ENCODE measurements at places on chromosomes 7 and 10.

DNA sequence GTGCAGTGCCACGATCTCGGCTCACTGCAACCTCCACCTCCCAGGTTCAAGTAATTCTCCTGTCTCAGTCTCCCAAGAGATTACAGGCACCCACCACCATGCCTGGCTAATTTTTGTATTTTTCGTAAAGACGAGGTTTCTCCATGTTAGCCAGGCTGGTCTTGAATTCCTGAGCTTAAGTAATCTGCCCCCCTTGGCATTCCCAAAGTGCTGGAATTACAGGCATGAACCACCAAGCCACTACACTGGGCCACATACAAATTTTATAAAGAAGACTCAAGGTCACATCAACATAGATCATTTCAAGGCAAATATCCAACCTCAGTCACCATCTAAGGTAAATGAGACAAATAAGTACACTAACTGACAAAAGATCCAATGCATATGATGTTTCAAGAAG, 32.1 kb downstream of the IGF2BP3 start:
- DNase-seq: no peak

GRCh38 chr10:12513775-12514673, 164.7 kb downstream of the CAMK1D start:
- DNase-seq: no peak

DNA sequence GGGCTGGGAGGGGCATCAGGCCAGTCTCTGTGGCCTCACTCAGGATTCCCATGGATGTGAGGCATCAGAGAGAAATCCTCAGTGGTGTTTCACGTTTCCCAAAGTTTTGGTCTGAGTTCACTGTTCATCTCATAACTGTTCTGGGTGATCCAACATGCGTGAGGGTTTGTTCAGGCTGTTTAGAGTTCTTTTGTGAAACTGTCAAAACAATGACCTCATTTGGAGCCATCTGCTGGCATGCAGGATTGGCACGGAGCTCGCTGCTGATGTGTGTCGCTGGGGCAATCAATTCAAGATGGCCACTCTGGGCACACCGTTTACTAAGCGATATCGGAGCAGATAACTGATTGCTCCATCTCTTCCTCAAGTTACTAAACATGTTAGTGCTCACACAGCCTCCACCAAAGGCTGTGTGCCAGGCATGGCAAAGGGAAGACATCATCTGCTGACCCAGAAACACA, 365.6 kb downstream of the WDR11 start:
- DNase-seq: no peak

- DNase-seq: no peak
These were observed 13.1 kb upstream of the AKR1C3 start for GRCh38 chr10:5081091-5081490.

- DNase-seq: no peak
These were observed 473.4 kb downstream of the PTPRN2 start for GRCh38 chr7:158114056-158114850.

- no peak for DNase-seq
These were observed 686.9 kb upstream of the FOXK1 start for GRCh38 chr7:3995187-3995586.
